Tibial nerve (tissue), 4 donors: ENCODE measurements at places on chromosomes 3 and 15. TPM values are rescaled to one million over a fixed set of nuclear protein-coding genes. Genes with fewer than 3 reads are reported as not detected.

DNA sequence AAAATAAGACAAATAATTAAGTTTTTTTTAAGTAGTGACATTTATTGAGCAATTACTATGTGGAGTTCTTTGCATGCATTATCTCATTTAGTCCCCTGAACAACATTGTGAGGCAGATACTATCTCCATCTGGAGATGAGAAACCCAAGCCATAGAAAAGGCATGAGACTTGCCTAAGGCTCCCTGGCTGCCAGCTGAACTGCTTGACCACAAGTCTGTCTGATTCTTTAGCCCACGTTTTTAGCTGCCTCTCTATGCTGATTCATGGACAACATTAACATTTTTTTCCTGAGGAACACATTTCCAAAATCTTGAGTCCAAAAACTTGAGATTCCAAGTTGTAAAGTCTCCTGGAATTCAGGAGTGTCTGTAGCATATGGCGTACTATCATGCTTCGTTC, 263.6 kb upstream of the GOLGA6L4 start:
- DNase-seq = no peak

- no peak for DNase-seq
Observed at GRCh38 chr15:76073554-76073953, 13.8 kb downstream of the TMEM266 start.

- no peak for DNase-seq
Observed at GRCh38 chr3:7615043-7615442, 754.1 kb downstream of the GRM7 start.

DNA sequence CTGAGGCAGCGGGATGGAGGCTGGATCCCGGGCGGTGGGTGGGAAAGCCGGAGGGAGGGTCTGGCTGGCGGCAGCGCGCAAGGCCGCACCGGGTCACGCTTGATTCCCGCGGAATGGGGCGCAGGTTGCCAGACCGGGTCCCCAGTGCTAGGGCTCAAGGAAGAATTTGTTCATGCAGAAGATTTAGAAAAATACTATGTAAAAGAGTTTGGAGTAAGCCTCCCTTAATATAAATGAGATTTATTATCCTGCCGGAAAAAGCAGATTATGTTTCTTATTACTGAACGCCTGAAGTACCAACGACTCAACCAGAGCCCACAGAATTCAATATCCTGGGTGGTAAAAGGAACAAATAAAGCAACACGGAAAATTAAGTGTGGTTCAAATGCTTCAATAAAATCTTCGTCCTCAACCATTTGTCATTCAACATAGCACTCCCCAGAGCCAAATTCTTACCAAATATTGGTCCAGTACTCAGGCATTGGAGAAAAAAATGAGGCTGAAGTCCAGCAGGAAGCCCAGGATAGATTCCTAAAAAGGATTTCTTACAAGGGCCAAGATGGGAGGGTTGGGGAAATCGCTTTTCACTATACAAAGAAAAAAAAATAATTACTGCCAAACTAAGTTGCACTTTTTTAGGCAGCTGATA, 1.2 kb upstream of the ZBTB20 start:
- DNase-seq = no peak

GRK7 gene
- not detected for total RNA-seq
